ENCODE measurements at places on chromosomes 2 and 18.

GRCh38 chr2:18849841-18850578 lies 260.6 kb upstream of the NT5C1B start:
- no peak for DNase-seq

DNA sequence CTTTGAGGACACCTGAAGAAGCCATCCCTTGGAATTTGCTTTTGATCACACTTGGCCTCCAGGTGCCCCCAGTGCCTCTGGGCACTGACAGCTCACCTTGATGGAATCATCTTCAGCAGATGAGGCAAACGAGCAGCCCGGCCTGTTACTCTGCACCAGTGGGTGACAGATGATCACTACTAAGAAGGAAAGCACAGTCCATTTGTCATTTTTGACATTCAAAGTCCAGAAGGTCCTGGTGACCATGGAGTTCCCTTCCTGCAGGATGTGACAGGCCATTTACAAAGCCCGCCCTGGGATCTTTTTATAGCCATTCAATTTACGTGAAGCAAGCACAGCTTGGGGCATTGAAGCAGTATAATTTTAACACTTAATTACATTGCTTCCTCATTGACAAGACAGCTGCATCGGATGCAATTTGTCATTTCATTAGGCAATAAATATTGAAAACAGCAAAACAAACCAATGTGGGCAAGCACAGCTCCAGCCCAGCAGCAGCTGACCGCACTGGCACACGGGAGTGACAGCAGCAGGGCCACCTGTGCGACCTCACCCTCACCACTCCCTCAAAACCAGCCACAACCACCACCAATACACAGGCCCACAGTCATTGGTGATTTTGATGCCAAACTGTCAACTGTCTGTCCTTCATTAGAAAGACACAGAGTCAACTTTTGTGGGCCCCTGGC lies 76.0 kb upstream of the SLC66A3 start:
- DNase-seq: no peak

DNA sequence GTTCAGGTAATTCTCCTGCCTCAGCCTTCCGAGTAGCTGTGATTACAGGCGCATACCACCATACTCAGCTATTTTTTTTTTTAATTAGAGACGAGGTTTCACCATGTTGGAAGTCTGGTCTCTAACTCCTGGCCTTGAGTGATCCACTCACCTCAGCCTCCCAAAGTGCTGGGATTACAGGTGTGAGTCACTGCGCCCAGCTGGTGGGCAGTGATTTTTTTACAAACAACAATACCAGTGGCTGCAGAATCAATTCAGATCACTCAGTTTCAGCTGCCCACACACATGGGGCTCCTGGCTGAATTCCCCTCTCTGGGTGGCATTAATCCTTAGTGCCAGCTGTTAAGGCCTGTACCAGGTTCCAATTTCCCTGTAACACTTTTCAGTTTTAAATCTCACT lies 13.3 kb upstream of the CYRIA start:
- DNase-seq: no peak

GRCh38 chr2:176419591-176420071 lies 150.4 kb downstream of the MTX2 start:
- DNase-seq: peak; percentile 9

DNA sequence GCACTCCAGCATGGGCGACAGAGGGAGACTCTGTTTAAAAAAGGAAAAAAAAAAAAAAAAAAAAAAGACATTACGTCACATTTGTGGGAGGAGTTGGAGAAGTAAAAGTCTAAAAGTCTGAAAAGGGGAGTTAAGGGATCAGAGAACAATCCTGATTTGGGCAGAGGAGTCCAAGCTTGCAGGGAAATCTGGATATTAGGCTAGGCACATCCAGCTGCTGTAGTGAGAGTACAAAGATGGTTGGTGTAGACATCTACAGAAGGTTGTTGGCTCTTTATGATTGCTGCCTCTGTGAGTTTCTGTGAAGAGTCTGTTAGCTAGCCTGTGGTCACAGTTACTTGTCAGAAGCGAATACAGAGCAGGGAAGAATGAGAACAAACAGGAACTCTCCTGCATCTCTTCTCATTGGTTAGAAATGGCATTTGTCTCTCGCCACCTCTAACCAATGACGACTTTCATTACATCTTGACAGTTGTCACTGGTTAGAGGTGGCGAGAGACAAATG lies 3.3 kb upstream of the OSBPL6 start:
- DNase-seq: no peak
